ENCODE measurements at places on chromosomes 5 and 9.

DNA sequence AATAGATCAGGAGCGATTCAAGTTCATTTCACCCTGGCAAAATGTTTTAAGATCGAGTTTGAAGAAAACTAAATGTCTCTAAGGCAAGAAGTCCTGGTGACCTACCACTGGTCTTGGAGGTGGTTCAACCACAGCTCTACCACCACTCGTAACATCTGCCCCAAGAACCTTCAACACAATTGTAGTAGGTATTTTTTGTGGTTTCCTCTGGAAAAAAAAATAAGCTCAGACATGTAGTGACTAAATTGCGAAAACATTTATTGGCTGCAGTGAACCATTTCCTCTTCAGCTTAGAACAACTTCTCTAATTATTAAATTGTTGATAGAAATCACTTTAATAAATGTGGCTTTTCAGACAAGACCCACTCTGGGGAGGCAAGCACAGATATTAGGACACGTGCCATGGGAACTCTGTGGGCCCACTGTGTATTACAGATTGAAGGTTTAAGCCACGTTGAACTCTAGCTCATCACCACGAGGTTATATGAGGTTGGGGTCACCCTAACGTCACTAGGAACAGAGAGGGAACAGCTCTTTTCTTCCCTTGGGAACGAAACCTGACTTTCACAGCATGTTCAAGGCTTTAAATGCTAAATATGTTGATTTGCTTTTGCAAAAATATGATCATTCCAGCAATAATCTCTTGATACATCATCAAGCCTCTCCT is 142.9 kb downstream of the HSD17B3 start:
- DNase-seq = no peak

- DNase-seq = no peak
These were observed 52.1 kb upstream of the ERBIN start for GRCh38 chr5:65874241-65874640.

- DNase-seq = no peak
These were observed 56.9 kb upstream of the VCAN start for GRCh38 chr5:83414601-83415000.

- DNase-seq = peak; percentile 11
These were observed 795 bp downstream of the CNOT8 start for GRCh38 chr5:154858972-154859871.

DNA sequence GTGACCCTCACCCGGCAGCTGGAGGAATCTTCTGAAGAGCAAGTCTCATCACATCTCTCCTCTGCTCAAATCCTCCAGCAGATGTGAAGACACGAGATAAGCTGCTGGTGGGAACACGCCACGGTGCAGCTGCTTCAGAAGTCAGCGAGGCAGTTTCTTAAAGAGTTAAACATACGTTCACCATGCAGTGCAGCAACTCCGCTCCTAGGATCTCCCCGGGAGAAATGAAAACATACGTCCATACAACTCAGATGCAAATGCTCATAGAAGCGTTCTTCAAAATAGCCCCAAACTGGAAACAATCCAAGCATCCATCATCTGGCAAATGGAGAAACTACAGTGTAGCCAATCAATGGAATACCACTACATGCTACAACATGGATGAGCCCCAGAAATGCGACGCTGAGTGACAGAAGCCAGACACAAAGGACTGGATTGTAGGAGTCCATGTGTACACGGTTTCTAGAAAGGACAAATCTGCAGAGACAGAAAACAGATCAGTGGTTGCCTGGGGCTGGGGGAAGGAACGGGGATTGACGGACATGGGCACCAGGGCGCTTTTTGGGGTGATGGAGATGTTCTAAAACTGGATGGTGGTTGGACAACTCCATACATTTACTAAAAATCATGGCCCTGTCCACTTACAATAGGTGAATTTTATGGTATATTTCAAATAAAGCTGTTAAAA is 150.6 kb downstream of the COL23A1 start:
- no peak for DNase-seq

- no peak for DNase-seq
These were observed 129.3 kb downstream of the GCNT1 start for GRCh38 chr9:76588316-76588715.

GRCh38 chr5:606526-607399 is 5.4 kb upstream of the CEP72 start:
- no peak for DNase-seq

DNA sequence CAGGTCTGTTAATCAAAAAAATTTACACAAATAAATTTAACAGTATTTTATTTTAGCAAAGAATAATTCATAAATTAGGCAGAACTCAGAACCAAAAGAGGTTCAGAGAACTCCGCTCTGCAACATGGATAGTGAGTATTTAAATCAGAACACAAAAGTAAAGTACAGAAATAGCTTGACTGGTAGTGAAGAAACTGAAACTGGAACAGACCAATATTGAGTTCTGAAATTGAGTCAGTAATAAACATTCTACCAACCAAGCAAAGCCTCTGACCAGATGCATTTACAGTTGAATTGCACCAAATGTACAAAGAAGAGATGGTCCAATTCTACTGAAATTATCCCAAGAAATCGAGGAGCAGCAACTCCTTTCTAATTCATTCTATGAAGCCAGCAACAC is 1542.8 kb downstream of the EFNA5 start:
- DNase-seq = no peak

DNA sequence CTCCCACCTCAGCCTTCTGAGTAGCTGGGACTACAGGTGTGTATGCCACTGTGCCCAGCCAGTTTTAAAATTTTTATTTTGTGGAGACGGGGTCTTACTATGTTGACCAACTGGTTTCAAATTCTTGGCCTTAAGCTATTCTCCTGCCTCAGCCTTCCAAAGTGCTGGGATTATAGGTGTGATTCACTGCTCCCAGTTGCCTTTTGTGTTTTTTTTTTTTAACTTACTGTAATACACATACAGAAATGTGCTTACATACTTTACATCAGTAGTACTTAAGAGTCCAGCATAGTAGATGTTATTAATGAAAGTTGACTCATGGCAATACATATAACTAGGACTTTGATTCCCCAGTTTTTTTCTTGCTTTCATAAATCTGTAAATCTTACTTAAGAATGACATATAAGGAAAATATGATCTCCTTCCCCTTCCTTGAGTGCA is 4.7 kb downstream of the MAN2A1 start:
- no peak for DNase-seq

- DNase-seq = no peak
These were observed 12.9 kb downstream of the ADRA1B start for GRCh38 chr5:159929176-159929575.

DNA sequence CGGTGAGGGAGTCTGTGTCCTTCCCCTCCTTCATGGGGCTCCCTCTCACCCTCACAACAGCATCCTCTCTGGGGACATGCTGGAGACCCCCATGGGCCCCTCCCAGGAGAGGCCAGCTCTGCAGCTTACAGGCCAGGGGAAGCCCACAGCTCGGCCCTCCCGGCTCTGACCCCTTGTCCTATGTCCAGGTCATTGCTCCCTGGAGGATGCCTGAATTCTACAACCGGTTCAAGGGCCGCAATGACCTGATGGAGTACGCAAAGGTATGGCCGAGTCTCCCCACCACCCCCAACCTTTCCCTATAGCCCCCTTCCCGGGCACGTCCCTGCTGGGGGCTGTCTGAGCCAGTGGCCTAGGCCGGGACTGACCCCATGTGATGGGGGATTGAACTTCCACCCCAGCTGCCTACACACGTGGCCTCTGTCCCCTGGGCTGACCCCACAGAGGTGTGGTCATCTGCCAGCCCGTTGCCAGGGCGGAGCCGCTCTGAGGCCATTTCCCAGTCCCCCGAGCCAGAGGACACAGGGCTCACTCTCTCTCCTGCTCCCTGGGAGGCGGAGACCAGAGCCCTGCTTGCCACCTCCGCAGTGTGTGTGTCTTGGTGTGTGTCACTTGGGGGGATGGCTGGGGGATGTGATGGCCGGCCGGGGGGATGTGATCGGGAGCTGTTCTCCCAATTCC is 21.9 kb downstream of the ASS1 start:
- DNase-seq = no peak

DNA sequence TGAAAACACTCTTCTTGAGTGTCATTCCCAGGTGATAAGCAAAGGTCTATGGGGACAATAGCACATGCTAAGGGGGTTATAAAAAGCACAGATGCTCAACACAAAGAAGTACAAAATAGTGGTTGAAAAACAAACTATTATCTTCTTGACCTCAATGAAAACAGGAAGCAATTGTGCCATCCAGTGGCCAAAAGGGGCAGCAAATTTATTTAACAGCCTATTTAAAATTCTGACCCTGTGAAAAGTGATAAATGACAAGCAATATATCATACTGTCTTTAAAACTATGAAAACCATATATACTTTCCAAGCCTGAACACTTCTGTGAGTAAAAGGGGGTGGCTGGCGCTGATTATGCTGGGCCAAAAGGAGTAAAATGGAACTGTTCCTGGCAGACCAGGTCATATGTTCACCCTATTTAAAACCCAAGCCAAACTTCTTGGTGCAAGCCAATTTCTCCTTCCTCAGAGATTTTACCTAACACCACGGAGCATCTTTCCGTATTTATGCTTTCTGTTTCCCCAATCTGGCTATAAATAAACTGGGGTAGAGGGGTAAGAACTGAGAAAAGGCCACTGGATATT is 29.7 kb downstream of the TEX10 start:
- peak; percentile 51 for DNase-seq

DNA sequence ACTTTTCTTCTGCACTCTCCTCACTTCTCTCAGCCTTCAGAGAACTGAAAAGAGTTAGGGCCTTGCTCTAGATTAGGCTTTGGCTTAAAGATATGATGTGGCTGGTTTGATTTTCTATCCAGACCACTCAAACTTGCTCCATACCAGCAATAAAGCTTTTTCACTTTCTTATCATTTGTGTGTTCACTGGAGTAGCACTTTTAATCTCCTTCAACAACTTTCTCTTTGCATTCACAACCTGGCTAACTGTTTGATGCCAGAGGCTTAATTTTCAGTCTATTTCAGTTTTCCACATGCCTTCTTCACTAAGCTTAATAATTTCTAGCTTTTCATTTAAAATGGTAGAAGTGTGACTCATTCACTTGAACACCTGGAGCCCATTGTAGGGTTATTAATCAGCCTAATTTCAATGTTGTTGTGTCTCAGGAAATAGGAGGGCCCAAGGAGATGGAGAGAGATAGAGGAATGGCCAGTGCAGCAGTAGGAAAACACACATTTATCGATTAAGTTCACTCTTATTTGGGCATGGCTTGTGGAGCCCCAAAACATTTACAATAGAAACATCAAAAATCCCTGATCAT is 5.9 kb downstream of the ATPSCKMT start:
- DNase-seq = peak; percentile 35

- DNase-seq = no peak
These were observed 2.1 kb upstream of the MLLT3 start for GRCh38 chr9:20624201-20625002.

DNA sequence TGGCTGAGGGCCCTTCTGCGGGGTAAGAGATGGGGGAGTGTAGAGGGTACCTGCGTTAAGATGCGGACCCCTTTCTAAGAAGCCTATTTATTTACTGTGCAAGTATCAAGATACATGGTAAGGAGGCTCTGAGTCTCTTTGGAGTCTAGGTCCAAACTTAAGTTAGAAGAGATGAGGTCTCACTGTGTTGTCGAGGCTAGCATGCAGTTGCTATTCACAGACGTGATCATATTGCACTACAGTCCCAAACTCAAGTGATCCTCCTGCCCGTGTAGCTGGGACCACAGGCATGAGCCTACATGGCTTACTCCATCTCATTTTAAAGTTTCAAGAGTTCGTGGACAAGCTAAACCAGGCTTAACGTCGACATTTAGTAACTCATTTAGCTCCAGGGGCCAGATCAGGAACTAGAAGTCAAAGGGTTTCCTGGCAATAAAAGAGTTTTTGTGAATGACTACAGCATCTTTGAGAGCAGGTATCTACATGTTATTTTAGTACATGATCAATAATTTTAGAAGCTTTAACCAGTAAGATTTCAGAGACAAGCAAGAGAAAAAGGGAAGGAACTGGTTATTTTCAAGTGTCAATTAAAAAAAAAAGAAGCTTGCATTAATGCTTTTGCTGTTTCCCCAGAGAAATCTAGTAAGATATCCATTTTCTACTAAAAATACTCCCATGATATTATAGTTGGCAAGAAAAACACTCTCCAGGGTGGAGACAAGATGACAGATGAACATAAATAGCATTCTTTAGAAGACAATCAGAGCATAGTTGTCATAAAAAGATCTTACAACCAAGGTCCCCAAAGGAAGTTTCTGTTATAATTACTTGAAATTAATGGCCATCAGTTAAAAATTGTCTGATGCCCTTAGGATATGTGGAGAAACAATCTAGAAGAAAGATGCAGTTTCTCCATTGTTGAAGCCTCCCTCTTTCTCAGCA is 141.3 kb downstream of the SCAMP1 start:
- no peak for DNase-seq

GRCh38 chr5:59645380-59645779 is 248.1 kb downstream of the PDE4D start:
- DNase-seq = no peak

GRCh38 chr5:169581580-169582227 is 1.9 kb upstream of the SPDL1 start:
- peak; percentile 62 for DNase-seq

GRCh38 chr5:176980818-176981217 is 25.8 kb downstream of the UIMC1 start:
- DNase-seq = no peak

GRCh38 chr9:134678666-134679443 is 37.3 kb downstream of the COL5A1 start:
- no peak for DNase-seq

DNA sequence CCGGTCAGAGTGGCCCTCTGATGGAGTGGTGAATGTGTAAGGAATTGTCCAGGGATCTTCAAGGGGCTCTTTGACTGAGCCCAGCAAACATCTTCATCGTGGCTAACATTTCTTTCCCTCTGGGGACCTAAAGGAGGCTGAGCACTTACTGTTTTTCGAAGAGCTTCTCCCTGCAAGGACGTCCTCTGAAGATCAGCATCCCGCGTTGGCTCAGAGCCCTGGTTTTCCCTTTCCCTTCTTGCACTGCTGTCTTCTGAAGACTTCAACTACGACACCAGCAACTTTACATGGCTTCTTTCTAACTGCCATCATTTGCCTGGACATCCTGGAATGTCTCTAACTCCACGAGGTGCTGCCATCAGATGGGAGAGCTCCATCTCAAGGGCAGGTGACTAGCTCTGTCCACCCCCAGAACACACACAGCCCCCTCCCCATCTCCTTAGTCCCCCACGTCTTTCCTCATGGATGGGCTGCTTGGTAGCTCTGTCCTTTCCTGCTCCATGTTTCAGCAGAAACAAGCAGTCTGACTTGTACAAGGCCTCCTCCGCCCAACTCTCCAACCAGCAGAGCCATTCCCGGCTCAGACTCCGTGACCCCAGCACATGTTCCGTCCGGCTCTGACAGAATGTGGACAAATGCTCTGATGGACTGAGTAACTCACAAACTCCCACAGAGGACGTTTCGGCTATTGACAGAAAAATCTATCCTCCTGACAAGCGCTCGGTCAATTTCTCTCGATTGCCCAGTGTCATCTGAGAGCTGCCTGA is 17.1 kb downstream of the SHB start:
- no peak for DNase-seq
